GOT3 (cell line): ENCODE measurements at places on chromosomes 3 and 15.

DNA sequence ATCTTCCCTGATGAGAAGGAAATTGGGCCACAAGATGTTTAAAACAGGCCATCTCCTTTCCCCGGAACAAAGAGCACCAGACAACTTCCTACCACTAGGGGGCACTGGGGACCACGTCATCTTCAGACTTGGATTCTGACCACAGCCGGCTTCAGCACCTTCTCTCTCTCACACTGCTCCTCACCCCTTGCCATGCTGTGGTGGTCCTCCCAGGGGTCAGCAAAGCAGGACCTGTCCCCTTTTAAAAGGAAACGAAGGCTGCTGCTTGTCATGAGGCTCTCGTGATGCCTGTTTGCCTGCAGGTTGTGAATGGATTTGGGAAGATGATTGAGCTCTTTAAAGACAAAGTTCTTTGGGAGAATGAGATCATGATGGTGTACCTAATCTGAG, 16.2 kb downstream of the RFT1 start:
- DNase-seq, result no peak

DNA sequence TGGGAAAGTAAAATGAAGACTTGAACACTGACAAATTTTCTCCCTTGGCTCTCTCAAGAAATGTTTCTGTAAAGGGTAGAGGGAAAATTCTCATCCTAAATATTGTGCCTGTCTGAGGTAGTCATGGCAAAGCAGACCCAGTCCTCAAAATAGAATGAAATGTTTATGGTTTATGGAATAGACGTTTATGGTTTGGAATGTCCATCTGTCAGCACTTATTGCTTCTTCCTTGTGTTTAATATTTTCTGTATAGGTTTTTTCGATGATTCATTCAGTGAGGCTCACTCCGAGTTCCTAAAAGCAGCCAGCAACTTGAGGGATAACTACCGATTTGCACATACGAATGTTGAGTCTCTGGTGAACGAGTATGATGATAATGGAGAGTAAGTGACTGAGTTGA, 13.9 kb downstream of the ELL3 start:
- DNase-seq, result no peak

DNA sequence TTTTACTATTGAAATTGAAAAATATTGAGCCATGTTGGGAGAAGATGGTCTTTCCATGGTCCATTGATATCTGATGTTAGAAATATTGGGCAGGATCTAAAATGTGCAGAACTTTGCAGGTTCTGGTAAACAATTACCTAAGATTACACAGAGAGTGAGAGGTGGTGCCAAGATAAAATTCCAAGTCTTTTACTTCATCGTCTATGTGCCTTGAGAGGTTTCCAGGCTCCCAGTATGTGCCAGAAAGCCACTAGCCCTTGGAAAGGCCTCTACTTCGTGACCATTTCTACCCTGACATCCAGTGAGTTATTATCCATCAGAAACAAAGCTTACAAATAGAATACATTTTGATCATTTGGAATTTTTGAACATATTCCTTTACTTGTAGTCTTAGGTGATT, 27.6 kb downstream of the CD200 start:
- no peak for DNase-seq

- DNase-seq, result no peak
Measured at GRCh38 chr3:12486916-12487315, 2.6 kb downstream of the TSEN2 start.

DNA sequence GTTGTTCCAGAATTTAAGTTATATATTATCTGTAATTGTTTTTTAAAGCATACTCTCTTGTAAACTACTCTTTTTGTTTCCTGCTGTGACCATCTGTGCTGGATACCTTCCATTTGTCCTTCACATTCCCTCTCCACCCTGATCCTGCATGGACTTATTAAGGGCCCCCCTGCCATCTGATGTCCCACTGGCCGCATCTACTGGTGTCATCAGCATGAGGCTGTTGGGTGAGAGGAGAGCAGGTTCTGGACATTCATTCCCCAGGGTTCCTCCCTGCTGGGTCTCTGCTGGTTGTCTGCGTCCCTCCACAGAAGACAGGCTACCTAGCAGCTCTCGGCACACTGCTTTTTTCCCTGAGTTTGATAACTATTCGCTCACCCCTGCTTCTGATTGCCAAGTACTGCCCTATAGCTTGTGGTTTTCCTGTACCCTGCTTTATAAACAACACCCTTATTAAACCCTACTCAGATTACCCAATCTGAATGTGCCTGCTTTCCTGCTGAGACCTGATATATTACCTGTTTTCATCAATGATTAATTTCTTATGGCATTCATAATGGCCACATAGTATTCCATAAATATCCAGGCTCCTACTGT, 7.7 kb downstream of the CMTM8 start:
- DNase-seq, result no peak

GRCh38 chr15:36724493-36724892, 145.1 kb downstream of the CDIN1 start:
- no peak for DNase-seq

DNA sequence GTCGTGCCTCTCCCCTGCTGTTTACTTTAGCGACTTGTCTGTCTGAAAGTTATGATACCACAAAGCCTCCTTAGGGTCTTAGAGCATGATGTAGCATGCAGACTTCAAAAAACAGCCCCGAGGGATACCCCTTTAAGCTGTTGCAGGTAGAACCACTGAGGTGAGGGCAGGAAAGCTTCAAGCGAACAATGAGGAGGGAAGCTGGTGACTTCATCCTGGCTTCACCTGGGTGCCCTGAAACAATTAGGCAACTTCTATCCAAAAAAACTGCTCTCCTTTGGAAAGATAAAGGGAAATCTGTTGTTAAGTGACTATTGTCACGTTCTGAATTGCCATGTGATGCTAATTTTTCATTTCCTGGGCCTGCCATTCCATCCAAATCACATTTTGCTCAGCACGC, 231.6 kb downstream of the SOX2 start:
- no peak for DNase-seq

- no peak for DNase-seq
Measured at GRCh38 chr15:98801234-98801561, 152.9 kb downstream of the IGF1R start.

DNA sequence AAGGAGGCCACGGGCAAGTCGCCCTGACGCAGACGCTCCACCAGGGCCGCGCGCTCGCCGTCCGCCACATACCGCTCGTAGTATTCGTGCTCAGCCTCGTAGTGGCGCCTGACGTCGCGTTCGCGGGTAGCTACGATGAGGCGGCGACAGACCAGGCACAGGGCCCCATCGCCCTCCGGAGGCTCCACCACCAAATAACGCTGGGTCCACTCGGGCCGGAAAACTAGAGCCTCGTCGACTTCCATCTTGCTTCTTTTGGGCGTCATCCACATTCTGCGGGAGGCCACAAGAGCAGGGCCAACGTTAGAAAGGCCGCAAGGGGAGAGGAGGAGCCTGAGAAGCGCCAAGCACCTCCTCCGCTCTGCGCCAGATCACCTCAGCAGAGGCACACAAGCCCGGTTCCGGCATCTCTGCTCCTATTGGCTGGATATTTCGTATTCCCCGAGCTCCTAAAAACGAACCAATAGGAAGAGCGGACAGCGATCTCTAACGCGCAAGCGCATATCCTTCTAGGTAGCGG, at the start of gene EPM2AIP1:
Gene EPM2AIP1 (minus strand): TSS at position 326 of the 520 bp plus-strand sequence. CDS start 54 bp downstream, at position 272.
- no peak for DNase-seq

GRCh38 chr15:38054488-38054887, 120.0 kb downstream of the TMCO5A start:
- DNase-seq, result no peak

DNA sequence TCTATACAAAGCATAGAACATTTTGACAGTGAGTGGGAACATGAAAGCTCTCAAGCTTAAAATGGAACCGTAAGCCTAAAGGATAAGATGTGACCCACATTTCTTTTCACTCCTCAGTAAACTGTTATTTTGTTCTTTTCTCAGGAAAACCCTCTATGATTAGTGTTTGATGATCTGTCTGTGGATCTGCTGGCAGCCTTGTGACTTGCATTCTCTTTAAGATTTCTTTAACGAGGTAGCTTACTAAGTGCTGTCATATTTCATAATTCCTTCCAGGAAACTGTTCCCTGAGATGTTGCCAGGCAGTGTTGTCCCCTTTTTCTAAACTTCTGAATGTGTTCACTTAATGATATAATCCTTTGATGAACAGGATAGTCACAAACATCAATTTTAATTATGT, 167.6 kb downstream of the PYDC2 start:
- no peak for DNase-seq

- peak; percentile 45 for DNase-seq
Measured at GRCh38 chr15:74127255-74127953, 3.0 kb upstream of the ISLR2 start.

GRCh38 chr3:113249111-113249510, 37.8 kb downstream of the BOC start:
- DNase-seq, result no peak

GRCh38 chr3:190596349-190597285, 82.7 kb downstream of the IL1RAP start:
- no peak for DNase-seq

DNA sequence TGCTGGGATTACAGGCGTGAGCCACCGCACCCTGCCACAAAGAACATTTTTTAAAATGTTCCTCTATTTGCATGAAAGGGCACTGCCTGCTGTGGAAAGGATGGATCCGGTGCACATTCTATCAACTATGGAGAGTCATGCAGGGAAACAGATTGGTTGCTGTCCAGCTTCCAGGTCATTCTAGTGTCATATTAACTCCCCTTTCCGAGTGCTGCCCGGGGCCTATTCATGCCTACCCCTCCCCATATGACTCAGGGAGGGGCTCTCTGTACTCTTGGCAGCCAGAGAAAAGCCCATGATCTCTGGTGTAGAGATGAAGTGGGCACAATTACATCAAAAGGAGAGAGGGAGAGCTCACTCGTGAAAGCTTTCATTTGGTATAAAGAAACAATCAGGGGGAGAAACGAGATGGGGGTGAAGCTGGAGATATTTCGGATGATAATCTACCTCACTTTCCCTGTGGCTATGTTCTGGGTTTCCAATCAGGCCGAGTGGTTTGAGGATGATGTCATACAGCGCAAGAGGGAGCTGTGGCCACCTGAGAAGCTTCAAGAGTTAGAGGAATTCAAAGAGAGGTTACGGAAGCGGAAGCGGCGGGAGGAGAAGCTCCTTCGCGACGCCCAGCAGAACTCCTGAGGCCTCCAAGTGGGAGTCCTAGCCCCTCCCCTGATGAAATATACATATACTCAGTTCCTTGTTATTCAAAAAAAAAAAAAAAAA, 16.1 kb upstream of the AHSG start:
- no peak for DNase-seq

DNA sequence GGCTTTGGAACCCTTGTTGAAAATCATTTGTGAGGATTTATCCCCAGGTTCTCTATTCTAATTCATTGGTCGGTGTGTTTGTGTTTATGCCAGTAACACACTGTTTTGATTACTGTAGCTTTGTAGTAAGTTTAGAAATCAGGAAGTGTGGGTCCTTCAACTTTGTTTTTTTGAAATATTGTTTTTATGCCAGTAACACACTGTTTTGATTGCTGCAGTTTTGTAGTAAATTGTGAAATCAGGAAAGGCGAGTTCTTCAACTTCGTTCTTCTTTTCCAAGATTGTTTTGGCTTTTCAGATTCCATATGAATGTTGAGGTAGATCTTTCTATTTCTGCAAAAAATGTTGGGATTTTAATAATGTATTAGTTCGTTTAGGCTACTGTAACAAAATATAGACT, 314.6 kb downstream of the RPLP1 start:
- no peak for DNase-seq

DNA sequence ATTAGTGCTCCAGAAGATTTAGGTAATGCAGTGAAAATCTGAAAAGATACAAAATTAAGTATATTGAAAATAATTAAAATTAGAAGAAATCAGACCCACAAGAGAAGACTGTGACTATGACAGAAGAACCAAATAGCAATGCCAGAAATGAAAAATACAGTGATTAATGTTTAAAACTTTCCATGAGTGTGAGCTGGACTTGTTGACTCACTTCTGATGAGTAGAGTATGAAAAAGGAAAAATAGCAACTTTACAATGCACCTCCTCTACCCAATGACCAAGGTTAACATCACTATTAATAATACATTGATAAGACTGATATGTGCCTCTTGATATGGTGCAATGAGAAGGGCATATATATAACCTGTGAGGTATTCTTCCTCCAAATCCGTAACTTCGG, 39.3 kb upstream of the SLC22A13 start:
- DNase-seq, result no peak

GRCh38 chr3:42802876-42803413, 1.3 kb downstream of the HIGD1A start:
- DNase-seq, result no peak

DNA sequence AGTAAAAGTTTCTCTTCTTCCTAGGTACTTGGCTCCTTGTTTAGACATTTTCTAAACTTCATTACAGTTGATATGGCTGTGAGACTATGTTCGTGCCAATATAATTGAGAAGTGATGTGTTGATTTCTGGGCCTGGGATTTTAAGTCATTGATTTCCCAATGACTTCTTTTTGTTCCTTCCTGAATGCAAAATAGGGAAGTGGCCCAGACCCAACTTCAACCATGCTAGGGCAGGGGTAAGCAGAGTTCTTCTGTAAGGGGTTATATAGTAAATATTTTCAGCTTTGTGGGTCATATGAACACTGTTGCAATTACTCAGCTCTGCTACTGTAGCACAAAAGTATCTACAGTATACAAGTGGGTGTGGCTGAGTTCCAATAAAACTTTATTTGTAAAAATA, 320.1 kb upstream of the WNT5A start:
- no peak for DNase-seq

- no peak for DNase-seq
Measured at GRCh38 chr15:48814286-48814685, 3.4 kb upstream of the CEP152 start.

- DNase-seq, result no peak
Measured at GRCh38 chr3:134927599-134927998, 132.5 kb downstream of the EPHB1 start.

GRCh38 chr15:77939851-77940250, 137.7 kb downstream of the TBC1D2B start:
- DNase-seq, result no peak

- DNase-seq, result no peak
Measured at GRCh38 chr3:170572665-170573253, 13.1 kb downstream of the SLC7A14 start.

DNA sequence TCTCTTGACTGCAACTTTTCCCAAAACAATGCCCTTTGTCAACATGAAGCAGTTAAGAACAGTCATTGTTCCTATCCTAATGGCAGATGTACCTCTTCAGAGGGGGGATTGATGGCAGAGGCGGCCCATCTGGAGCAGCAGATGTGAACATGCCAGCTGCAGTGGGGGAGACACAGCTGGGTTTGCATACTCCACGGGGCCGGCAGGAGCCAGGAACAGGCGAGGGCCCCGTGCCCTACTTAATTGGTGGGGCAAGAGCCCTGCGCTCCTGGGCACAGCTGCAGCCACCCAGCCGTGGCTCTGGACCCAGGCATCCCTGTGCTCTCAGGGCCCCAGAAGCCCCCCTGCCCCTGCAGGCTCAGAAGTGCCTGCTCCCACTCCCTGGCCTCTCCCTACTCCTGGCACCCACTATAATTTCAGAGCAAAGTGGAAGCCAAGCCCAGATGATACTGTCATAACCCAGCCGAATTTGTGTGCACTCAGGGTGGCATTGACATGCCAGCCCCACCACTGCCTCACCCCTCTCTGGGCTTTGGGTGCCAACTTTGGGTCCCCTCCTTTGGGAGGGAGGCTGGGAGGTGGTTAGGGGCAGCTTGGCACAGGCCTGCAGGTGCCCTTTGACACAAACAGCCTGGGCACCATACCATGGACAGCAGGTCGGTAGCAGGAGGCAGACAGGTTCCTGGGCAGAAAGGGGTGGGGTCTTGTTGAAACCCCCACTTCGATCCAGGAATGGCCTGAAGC, 34.6 kb downstream of the ROPN1B start:
- DNase-seq, result no peak

- no peak for DNase-seq
Measured at GRCh38 chr3:10555263-10555662, 49.9 kb upstream of the ATP2B2 start.
